DMS79 treated with DMSO at 0.1 percent for 48 hours (cell line): ENCODE measurements at places on chromosomes 11 and 22.

DNA sequence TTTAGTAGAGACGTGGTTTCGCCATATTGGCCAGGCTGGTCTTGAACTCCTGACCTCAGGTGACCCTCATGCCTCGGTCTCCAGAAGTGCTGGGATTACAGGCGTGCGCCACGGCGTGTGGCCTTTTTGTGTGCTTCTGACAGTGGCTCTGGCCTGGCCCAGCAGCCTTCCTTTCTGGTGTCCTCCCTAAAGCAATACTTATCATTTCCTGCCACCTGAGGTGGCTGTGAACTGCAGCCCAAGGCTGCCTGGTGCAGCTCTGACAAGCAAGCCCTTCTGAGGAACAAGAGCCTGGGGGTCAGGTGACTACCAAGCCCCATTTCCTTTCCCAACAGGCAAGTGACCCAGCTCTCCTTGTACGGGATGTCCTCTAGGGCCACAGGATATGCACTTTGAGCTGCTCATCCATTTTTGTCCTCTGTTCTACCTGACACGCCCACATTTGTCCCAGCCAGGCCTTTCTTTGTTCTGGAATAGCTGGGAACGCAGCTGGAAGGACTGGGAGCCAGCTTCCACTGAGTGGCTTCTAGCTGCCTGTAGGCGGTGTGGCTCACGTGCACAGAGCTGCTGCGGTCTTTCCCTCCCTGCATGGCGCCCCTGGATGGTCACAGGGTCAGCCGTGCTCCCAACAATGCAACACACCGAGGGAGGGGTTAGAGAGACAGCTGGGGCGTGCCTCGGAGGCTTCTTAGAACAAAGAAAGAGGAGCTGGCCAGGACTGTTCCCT is 12.3 kb upstream of the BID start:
- DNase-seq = no peak

DNA sequence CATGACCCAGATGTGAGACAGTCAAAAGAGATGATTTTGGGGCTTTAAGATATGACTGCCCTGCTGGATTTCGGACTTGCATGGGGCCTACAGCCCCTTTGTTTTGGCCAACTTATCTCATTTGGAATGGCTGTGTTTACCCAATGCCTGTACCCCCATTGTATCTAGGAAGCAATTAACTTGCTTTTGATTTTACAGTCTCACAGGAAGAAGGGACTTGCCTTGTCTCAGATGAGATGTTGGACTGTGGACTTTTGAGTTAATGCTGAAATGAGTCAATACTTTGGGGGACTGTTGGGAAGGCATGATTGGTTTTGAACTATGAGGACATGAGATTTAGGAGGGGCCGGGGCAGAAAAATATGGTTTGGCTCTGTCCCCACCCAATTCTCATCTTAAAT is 88.4 kb downstream of the RSF1 start:
- DNase-seq = no peak

GRCh38 chr11:45234306-45235006 is 51.7 kb downstream of the SYT13 start:
- no peak for DNase-seq

- DNase-seq = no peak
Observed at GRCh38 chr11:125454047-125454446, 42.0 kb downstream of the FEZ1 start.

- DNase-seq = peak; percentile 19
Observed at GRCh38 chr22:39556970-39557841, 13.3 kb upstream of the CACNA1I start.

DNA sequence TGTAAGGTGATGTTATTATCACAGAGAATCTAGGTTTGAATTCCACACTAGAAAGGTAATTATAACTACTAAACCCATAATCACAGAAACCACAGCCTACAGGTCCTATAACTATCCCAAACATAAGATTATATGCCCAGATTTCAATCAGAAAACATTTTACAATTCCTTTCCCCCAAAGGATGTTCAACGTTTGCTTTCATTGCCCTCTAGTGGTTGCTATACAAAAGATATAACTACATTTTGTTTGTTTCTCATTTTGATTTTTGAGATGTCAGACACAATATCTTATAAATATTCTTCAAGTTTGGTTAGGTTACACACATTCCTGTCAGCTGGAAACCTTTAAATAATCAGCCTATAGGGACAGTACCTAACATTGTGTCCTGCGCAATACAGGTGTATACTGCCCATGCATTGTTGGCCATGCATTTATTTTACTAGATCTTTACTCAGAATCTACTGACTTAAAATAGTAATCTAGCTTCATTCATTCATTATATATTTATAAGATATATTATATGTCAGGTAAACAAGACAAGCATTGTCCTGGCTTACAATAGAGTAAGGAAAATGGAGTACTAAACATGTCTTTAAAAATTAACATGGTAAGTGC is 530.5 kb upstream of the CCDC90B start:
- DNase-seq = no peak

- peak; percentile 99 for DNase-seq
Observed at GRCh38 chr11:126268708-126269579, at the start of the genes FOXRED1 and SRPRA. Gene FOXRED1 (plus strand): TSS chr11:126269154. CDS start chr11:126269207, 53 bp downstream. Gene SRPRA (minus strand): TSS chr11:126268895. CDS start chr11:126268804, 91 bp downstream.

- DNase-seq = no peak
Observed at GRCh38 chr22:42955087-42955635, 59.8 kb downstream of the PACSIN2 start.
